ENCODE measurements at places on chromosomes 5 and 9.

DNA sequence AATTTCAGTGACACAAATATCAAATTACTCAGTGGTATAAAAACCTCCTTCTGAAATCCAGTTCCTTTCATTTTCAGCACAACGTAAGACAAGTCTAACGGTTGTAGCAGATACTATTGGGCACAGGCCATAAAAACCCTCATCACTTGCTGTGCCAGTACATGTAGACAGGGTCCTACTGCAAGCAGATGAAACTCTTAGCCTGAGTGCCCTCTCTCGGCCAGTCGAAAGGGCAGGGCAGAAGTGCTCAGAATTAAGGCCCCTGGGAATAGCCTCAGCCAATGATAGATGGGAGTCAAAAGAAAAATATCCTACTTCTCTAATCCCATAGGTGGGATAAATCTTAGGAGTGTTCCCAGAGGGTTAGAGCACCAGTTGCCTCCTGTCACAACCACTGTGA is 168.5 kb upstream of the FER start:
- no peak for DNase-seq

- DNase-seq = peak; percentile 43
Measured at GRCh38 chr9:2623288-2624050, 1.9 kb downstream of the VLDLR start.

GRCh38 chr9:12604164-12604821 is 88.9 kb upstream of the TYRP1 start:
- DNase-seq = no peak

- DNase-seq = no peak
Measured at GRCh38 chr9:97397220-97397619, 14.7 kb upstream of the TDRD7 start.

DNA sequence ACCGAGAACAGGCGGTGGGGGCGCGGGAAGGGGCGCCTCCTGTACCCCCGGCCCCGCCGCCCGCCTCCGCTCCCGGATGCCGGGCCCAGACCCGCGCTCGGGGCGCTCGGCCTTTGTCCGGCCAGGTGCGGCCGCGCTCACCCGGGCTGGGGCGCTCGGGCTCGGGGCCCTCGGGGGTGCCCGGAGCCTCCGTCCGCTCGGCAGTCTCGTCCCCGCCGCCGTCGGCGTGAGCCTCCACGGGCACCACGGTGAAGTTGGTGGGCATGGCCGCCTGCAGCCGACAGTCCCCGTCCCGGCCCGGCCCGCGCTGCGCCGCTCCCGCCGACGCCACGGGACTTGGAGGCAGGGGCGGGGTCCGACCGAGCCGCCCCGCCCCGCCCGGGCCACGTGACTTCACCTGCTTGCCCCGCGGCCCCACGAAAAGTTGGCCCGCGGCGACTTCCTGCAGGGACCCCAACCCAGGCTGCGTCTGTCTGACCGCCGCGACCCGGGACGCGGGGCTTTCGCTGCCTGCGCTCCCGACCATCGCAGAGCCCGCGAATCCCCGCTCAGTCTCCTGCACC is at the start of gene SLC12A7:
Gene SLC12A7 (minus strand): TSS at position 337 of the 563 bp plus-strand sequence. CDS start 72 bp downstream, at position 265.
- peak; percentile 56 for DNase-seq

Measured in BE2C (cell line).